ENCODE measurements at places on chromosomes 16 and 17.

- no peak for DNase-seq
These were observed 10.2 kb downstream of the TEX2 start for GRCh38 chr17:64252831-64253230.

DNA sequence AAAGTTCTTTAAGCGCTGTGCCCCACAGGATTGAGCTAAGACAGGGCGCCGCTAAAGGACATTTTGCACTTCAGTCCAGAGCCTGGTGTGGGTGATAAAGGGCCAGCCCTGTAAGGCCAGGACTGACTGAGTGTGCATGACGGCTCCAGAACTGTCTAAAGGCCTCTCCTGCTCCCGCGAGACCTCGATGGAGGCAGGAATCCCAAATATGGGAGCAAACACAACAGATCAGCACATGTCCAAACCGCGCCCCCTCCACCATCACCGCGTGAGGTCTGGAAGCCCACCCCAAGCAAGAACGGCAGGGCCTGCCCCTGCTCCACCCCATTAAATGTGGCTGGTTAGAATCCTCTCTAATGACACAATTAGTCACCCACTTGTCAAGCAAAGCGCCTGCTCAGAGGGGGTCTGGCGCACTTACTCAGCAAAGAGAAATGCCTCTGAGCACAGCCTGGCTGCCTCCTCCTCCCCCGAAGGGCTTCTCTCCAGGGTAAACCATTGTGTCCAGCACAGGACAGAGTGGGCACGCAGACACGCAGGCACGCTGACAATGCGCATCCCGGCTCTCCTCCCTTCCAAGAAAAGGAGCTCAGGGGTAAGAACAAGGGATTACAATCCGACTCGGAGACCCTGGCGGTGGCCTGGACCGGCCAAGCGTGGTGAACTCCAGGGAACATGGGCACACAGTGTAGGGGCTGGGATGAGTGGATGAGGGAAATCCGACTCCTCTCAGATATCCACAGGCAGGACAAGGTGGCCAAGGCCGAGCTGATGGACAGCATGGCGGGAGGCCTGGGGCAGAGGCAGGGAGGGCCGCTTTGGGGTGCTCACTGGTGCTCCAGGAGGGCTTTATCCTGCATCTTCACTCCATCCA lies 1.5 kb downstream of the MXRA7 start:
- DNase-seq: no peak

DNA sequence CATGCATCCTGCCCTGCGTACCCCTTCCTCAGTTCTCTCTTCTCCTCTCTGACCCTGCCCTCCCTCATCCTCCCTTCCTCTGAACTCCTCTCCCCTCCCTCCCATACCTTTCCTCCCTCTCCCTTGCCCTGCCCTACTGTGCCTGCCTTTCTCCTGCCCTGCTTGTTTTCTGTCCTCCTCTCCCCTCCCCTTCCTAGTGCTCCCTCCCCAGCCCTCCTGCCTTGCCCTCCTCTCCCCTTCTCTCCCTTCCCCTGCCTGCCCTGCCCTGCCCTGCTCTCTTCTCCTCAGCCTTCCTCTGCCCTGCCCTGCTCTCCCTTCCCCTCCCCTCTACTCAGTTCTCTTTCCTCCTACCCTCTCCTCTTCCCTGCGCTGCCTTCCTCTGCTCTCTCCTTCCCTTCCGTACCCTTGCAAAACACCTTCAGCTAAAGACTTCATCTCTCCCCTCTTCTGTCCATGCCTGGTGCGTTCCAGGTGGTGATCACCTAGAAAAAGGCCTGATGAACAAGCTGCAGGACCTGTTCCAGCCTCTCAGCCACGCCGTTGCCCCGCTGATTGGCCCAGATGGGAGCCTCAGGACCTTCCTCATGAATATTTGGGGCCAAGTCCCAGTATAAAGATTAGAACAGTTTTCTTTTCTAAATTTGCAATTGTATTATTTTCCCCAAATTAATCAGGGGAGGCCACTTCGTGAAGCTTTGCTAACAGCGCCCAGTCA lies 290.5 kb downstream of the CPPED1 start:
- no peak for DNase-seq

DNA sequence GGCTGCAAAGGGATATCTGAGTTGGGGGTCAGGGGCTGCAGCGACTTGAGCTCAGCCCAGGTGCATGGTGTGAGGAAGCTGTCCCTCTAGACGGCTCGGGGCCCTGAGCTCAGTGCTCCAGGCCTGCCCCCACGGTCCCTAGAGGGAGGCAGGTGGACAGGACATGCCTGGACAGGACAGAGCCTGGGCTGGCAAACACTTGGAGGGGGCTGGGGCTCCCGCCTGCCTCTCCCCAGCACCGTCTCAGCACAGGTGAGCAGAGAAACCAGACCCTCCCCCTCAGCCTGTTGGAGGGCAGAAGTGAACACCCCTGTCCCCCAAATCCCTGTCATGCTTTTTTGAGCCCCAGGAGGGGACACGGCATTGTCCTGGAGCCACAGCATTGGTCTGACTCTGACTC lies 11.4 kb upstream of the SLC38A10 start:
- no peak for DNase-seq

DNA sequence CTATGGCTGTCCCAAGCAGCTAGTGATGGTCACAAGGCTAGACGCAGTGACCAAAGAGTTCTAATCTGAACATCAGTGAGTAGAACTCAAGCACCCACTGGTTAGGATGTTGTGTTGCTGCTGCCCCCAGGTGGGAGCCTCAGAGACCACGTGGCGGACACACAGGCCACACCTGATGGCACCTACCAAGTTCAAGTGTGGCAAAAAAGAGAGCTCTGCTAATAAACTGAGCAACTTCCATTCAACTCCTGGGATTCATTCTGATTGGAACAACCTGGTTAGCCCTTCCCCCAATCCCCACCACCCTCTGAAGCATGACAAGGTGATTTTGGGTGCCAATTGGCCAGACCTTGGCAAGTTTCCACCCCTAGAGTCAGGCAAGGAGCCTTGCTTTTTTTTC lies 3.5 kb upstream of the LCMT1 start:
- DNase-seq: no peak

- DNase-seq: no peak
These were observed at the start of gene ULK2 for GRCh38 chr17:19867329-19868078. TSS of gene ULK2 (minus strand) at chr17:19867936. CDS start at chr17:19867417, 519 bp downstream.

- DNase-seq: no peak
These were observed 1.6 kb downstream of the FAM83G start for GRCh38 chr17:19002805-19003542.

- DNase-seq: no peak
These were observed 1.4 kb downstream of the PHF23 start for GRCh38 chr17:7237761-7238419.

Data from GM12864 (cell line).